ENCODE measurements at places on chromosomes 2 and 18. TPM values are rescaled to one million over a fixed set of nuclear protein-coding genes. Genes with fewer than 3 reads are reported as not detected.

The NHEJ1 gene
- total RNA-seq, result 24.1 TPM

The SPIRE1 gene
- total RNA-seq, result 15.7 TPM

The UGT1A8 gene
- not detected for total RNA-seq

The NPPC gene
- total RNA-seq, result 0.59 TPM

The CDC42EP3 gene
- total RNA-seq, result 40.9 TPM

The COL3A1 gene
- total RNA-seq, result 33.6 TPM

The SPDYA gene
- 0.20 TPM for total RNA-seq

The CPS1 gene
- 49.3 TPM for total RNA-seq

The CNDP1 gene
- total RNA-seq, result not detected

The DNAJC5G gene
- not detected for total RNA-seq

The PAX8 gene
- total RNA-seq, result 5.4 TPM

The HAAO gene
- not detected for total RNA-seq

- DNase-seq, result no peak
These were observed 8.2 kb upstream of the SLC39A10 start for GRCh38 chr2:195648787-195649186.

DNA sequence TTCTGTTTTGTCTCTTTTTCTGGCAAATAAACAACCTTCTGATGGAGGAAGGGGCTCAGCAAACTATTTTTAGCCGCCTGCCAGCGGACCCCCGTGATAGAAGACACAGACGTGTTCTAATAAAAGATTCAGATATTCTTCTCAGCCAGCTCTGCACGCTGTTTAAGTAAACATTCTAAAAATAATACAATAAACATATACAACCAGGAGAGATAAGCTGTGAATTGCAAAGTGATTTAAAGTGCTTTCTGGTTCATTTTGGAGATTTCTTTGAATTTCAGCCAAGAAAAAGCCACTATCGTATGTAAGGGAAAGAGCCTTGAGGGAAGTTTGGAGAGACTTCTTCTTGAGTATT, 201.3 kb downstream of the EPHA4 start:
- DNase-seq, result no peak

GRCh38 chr2:96694279-96694678, 45.6 kb downstream of the LMAN2L start:
- DNase-seq, result no peak

DNA sequence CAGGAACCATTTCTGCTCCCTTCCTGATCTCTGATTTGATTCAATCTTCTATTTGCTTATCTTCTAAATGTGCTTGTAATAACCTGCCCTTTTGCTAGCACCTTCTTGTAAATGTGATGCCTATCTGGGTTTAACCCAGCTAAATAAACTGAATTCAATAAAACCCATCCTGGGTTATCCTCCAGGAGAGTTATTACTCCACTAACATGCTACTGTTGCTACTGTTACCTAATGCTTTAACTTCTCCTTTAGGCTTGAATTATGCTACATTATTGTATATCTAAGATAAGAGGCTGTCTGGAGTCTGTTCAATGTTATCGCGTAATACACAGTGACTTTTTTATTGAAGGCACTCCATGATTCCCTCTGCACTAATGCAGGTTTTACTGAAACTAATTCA, 206.5 kb upstream of the CTAGE1 start:
- DNase-seq, result no peak

DNA sequence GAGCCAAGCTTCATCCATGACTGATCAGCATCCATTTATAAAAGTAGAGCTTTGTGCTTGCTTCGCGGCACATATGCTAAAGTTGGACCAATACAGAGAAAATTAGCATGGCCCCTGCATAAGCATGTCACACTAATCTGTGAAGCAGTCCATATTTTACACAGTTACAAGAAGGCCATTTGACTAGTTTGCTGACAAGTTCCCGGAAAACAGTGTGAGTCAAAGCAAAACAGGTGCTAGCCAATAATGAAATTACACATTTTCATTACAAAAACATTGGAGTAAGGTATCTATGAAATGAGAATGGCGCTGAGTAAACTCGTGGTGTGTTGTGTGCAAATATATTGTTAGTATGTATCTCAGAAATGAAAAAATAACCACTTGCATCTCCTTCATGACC, 4.7 kb downstream of the ANKRD62 start:
- DNase-seq, result no peak

GRCh38 chr2:62054916-62055450, 140.9 kb upstream of the B3GNT2 start:
- DNase-seq, result no peak

DNA sequence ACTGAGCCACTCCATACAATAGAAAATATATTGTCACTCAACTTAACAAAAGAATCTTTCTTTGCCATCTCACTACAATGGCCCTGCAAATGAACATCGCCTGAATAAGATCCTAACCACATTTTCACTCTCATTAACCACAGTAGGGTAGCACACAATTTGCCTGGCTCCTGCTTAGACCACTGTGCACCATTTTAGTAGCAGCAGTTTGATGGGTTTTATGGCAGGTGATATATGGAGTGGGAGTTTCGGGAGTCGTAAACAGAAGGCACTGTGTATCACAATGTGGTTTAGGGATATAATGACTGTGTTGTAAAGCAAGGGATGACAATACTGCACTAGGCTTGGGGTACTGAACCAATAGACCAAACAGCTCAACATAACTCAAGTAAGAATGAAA, 617.4 kb downstream of the BCL11A start:
- DNase-seq, result no peak

DNA sequence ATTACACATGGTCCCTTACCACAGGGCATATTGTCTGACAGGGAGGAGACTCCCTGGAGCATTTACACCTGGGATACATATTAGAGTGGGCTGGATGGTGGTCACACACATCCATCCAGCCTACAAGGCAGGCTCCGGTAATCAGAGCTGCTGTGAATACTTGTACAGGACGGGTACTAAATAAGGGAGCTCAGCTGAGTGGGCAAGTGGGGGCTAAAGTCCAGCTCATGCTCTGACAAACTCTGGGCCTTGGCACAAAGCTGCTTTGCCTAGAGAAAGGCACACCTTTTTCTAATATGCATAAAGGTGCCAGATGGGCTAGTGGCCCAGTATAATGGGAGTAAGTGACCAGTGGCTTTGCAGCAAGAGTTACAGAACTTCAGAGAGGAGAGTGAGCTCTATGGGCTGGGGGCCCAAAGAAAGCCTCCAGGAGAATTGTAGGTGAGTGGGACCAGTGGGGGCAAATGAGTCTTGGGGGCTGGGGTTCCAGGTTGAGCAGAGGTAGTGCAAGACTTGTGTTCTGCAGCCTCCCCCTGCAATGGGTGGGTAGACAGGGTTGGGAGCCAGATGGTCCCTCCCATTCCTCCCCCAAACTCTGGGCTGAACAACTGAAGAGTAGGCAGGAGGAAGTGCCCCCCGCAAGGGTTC, 1.6 kb downstream of the TMEM198 start:
- no peak for DNase-seq

DNA sequence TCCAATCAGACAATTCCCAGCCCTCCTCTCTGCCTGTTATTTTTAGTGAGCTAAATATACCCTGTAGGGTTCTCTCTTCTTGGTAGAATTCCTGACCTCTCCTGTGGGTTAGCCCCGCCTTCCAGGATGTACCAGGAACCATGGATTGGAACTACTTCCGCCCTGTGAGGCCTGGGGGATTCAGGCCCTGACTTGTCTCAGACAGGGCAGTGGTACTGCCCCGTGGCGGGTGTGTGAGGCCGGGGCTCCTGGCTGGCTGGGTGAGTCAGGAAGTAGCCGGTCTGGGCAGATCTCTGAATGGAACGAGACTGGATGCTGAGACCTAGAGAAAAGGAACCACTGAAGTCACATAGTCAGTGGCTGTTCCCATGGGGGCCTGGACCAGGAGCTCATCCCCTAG, 50.5 kb downstream of the DYSF start:
- DNase-seq, result no peak

- no peak for DNase-seq
These were observed 86.7 kb downstream of the LONRF2 start for GRCh38 chr2:100235581-100235980.

GRCh38 chr2:66696886-66697285, 262.0 kb downstream of the MEIS1 start:
- DNase-seq, result no peak

GRCh38 chr2:127551221-127551930, 15.9 kb downstream of the MYO7B start:
- DNase-seq, result no peak

GRCh38 chr2:218860950-218861381, 1.4 kb downstream of the WNT6 start:
- peak; percentile 97 for DNase-seq

GRCh38 chr2:74583504-74583903, 29.0 kb downstream of the DOK1 start:
- peak; percentile 85 for DNase-seq

- DNase-seq, result no peak
These were observed 807 bp upstream of the NEU4 start for GRCh38 chr2:241808051-241808720.

- no peak for DNase-seq
These were observed 164.2 kb upstream of the KLHL14 start for GRCh38 chr18:32937066-32937465.

DNA sequence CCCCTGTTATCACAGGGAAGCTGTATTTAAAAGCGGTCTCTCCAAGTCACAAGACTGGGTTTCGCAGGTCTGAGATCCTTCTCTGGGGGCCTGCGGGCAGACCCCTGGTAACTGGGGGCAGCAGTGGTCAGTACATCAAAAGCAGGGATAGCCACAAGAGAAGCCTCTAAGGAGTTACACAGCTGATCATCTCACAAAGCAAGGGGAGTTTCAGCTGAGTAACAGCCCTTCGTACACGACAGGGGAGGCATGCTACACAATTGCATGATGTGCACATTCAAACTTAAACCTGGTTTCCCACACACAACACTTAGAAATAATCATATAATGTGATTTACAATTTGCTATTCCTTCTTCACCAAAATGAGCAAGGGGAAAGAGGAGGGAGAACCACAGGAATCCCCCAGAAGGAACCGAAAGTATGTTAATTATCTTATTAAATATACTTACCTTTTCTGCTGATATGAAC, 87.5 kb downstream of the TMEM131 start:
- DNase-seq, result no peak

DNA sequence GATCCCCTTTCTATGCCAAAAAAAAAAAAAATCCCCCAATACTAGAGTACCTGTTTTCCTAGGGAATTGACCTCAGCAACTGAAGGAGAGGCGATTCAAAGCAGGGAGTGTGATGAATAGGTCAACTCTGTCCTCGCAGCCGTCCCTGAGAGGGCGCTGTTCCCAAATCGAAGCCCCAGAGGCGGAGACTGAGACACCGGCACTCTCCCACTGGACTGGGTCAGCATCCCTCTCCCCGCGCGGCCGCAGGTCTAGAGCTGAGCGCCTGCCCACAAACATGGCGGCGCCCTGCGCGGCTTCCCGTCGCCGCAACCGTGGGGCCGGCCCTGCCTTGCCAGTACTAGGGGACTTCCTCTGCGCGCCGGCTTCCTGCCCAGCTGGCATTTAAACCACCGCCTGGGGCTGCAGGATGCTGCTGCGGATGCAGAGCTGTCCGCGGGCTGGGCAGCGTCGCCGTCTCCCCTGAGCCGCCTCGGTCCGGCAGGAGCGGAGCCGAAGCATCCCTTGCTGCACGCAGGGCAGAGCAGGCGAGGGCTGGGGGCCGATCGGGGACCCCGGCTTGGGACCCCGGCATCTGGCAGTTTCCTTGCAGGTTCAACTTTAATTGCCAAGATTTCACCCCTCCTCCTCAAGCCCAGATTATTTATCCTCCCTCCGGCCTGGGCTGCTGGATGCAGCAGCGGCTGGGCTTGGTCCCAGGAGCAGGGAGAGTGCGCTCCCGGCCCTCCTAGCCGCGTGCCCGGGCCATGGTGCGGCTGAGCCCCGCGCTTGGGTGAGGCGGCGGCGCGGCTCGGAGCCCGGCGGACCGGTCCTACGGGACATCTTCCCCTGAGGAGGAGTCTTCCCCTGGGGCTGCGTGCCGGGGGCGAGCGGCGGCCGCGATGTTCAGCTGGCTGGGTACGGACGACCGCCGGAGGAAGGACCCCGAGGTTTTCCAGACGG, at the start of gene EHD3:
EHD3 (plus strand) TSS at position 412 of the 942 bp plus-strand sequence; CDS start at position 882, 470 bp downstream.
- peak; percentile 94 for DNase-seq

DNA sequence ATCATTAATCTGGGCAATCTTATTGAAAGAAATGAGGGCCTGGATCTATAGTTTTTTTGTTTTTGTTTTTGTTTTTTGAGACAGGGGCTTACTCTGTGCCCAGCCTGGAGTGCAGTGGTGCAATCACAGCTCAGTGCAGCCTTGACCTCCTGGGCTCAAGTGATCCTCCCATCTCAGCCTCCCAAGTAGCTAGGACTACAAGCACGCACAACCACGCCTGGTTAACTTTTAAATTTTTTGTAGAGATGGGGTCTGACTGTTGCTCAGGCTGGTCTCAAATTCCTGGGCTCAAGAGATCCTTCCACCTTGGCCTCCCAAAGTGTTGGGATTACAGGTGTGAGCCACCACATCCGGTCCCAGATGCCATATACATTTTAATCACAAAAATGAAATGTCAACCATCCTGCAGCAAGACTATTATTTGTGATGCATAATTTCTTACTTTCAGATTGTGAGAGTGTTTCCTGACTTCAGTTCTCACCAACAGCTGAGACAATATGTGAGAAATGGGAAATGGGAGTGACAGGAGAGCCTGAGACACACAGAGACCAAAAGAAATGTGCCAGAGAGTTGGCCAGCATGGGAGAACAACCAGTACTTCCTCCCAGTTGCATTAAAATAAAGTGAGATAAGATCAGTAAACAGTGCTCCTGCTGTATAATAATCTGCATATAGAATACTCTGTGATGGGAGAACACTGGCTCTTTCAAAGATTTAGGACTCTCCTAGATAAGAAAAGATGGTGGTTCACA, 87.6 kb downstream of the METTL8 start:
- no peak for DNase-seq

- peak; percentile 71 for DNase-seq
These were observed 51.8 kb downstream of the HS1BP3 start for GRCh38 chr2:20599001-20599600.

GRCh38 chr2:179963626-179964025, 43.5 kb downstream of the CWC22 start:
- DNase-seq, result peak; percentile 10

DNA sequence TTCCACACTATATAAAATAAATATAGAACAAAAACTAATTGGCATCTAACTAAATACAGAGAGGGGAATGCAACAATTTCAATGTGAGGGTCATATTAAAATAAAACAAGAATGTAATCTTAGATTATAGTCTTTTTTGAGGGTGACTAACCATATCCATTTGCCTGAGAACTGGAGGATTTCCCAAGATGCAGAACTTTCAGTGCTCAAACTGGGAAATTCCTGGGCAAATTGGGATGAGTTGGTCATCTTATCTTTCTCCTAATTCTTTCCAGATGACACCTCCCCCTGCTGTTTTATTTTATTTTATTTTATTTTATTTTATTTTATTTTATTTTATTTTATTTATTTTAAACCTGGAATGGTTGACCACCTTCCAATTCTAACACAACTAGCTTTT, 846.2 kb downstream of the SLC4A3 start:
- DNase-seq, result peak; percentile 39

GRCh38 chr18:23849141-23849540, 159.9 kb downstream of the LAMA3 start:
- DNase-seq, result no peak

DNA sequence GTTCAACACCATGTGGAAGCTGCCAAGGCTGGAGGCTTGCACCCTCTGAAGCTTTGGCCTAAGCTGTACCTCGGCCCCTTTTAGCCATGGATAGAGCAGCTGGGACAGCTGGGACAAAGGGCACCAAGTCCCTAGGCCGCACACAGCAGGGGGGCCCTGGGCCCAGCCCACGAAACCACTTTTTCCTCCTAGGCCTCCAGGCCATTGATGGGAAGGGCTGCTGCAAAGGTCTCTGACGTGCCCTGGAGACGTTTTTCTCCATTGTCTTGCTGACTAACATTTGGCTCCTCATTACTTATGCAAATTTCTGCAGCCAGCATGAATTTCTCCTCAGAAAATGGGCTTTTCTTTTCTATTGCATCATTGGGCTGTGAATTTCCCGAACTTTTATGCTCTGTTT, 13.7 kb downstream of the RAPGEF4 start:
- DNase-seq, result peak; percentile 66
